Esophagus muscularis mucosa (tissue), 4 donors: ENCODE measurements at places on chromosomes 1 and 21. TPM values are rescaled to one million over a fixed set of nuclear protein-coding genes. Genes with fewer than 3 reads are reported as not detected.
A peak's percentile ranks its signal among the peaks of the same experiment; 100 is the strongest.

The IL24 gene
- total RNA-seq, result 1.7 TPM

The PKLR gene
- total RNA-seq, result not detected

The ADGRB2 gene
- 3.4 TPM for total RNA-seq

The SPRR2B gene
- not detected for total RNA-seq

The YBX1 gene
- 826 TPM for total RNA-seq

The AUNIP gene
- not detected for total RNA-seq

The PTAFR gene
- 7.4 TPM for total RNA-seq

The PDE4B gene
- 3.7 TPM for total RNA-seq

The ANKRD35 gene
- 10.4 TPM for total RNA-seq

- no peak overlapping the region for H3K27ac ChIP-seq
- no peaks in the 10 kb centered on the region for H3K27me3 ChIP-seq
- H3K4me1 ChIP-seq, result no peaks in the 10 kb centered on the region
- H3K4me3 ChIP-seq, result no peak overlapping the region
- DNase-seq, result peak; percentile 60
These were observed 98.9 kb upstream of the KCNK1 start for GRCh38 chr1:233514946-233515391.

DNA sequence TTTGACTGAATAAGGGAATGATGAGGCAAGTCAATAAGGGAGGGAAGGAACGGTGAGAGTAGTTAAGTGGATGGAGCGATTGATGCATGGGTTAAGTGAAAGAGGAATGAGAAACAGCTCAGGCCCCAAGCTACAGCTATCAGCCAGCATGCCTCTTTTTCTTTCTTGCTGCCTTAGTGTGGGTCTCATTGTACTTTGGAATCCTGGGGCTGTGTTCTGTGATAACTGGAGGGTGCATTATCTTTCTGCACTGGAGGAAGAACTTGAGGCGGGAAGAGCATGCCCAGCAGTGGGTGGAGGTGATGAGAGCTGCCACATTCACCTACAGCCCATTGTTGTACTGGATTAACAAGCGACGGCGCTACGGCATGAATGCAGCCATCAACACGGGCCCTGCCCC, 1.0 kb downstream of the TEX38 start:
- peaks cover 27% of the 10 kb centered on the region for H3K36me3 ChIP-seq
- no peaks in the 10 kb centered on the region for H3K27me3 ChIP-seq
- H3K4me3 ChIP-seq, result no peak overlapping the region
- H3K4me1 ChIP-seq, result peaks cover 5% of the 10 kb centered on the region
- no peak overlapping the region for H3K27ac ChIP-seq
- no peak for DNase-seq

DNA sequence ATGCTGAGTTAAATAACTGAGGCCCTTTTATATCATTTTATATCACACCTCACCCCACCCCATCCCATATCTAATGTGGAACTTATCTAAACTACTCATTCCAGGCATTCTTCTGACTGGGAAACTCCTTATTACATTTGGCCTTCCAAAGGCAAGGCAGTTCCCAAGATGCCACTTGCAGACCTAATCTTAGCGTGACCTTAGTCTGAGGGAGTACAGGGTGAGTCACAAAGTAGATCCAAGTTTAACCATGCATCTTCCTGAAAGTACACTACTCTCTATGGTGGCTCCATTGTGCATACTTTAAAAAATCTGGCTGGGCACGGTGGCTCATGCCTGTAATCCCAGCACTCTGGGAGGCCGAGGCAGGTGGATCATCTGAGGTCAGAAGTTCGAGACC, 353.6 kb upstream of the C1orf87 start:
- no peak for DNase-seq
- H3K4me3 ChIP-seq, result no peak overlapping the region
- no peaks in the 10 kb centered on the region for H3K36me3 ChIP-seq

DNA sequence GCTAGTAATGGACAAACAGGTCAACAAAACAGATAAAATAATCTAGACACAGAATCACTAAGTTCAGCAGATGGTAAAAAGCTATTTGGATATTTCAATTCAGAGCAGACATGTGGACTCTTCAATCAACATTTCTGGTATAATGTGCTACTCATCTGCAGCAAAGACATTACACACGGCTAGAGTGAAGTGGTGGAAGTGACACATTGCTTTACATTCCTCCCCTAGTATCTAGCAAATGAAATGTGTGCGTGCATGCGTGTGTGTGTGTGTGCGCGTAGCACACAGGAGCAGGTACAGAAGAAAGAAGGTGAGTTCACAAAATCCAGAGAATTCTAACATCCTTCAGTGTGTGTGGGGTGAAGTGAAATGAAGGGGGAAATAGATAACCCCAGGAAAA, 8.3 kb downstream of the AHCTF1 start:
- H3K27ac ChIP-seq, result no peak overlapping the region
- no peaks in the 10 kb centered on the region for H3K27me3 ChIP-seq
- H3K36me3 ChIP-seq, result peaks cover 13% of the 10 kb centered on the region
- DNase-seq, result no peak
- H3K4me3 ChIP-seq, result no peak overlapping the region

DNA sequence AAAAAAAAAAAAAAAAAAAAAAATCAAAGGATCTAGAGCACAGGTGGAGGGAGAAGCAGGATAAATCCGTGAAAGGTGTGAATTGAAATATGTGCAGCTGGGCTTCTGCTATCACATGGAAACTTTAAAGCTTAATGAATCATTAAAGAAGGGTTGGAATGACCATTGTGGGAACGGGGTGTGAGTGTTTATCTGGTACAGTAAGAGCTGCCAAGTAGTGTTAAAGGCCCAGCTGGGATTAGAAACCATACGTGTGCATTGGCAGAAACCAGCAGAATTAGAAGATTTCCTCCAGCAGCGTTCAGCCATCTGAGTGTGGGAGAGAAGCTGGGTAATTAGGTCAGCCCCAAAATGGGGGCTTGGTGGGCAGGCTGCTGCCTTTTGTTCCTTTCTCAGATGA, 13.5 kb downstream of the FALEC start:
- H3K27ac ChIP-seq, result no peak overlapping the region
- no peak overlapping the region for H3K4me3 ChIP-seq
- no peaks in the 10 kb centered on the region for H3K27me3 ChIP-seq
- H3K4me1 ChIP-seq, result peaks cover 31% of the 10 kb centered on the region
- no peaks in the 10 kb centered on the region for H3K36me3 ChIP-seq

DNA sequence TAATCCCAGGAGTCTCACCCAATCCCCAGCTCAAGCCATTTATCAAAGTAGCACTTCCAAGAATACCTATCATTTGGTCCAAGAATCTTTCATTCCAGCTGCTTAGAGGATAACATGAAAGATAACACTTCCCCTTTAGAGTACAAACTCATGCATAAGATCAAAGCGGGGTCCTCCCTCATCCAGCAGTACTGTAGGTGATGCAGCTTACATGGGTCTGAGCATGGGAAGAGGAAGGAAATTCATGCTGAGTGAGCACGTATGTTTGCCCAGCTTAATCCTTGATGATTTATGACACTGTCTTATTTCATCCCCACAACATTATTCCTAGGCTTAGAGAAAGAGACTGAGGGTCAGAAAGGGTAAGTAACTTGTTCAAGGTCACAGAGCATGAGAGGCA, 167.1 kb upstream of the GJB5 start:
- H3K4me3 ChIP-seq, result no peak overlapping the region
- H3K36me3 ChIP-seq, result no peaks in the 10 kb centered on the region
- no peaks in the 10 kb centered on the region for H3K27me3 ChIP-seq
- H3K4me1 ChIP-seq, result no peaks in the 10 kb centered on the region

GRCh38 chr1:101165532-101165931, 71.3 kb upstream of the S1PR1 start:
- H3K36me3 ChIP-seq, result no peaks in the 10 kb centered on the region
- H3K4me1 ChIP-seq, result peaks cover 19% of the 10 kb centered on the region
- no peak for DNase-seq
- H3K4me3 ChIP-seq, result no peak overlapping the region
- H3K27ac ChIP-seq, result no peak overlapping the region

DNA sequence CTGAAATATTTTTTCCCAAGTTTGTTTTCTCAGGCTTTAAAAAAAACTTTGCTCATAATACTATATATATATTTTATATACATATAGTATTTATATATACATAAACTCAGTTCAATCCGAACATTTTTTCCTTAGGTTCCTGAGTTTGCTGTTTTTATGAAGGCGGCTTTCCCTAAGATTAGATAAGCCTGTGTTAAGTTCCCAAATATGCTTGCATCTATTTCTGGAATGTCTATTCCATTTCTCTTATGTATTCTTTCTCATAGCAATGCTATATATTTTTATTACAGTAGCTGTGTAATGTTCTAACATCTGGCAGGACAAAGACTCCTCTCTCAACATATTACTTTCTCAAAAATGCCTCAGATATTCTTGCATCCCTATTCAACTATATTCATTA, 45.9 kb downstream of the ADSS2 start:
- H3K4me1 ChIP-seq, result peaks cover 20% of the 10 kb centered on the region
- H3K4me3 ChIP-seq, result no peak overlapping the region
- peaks cover 5% of the 10 kb centered on the region for H3K36me3 ChIP-seq

DNA sequence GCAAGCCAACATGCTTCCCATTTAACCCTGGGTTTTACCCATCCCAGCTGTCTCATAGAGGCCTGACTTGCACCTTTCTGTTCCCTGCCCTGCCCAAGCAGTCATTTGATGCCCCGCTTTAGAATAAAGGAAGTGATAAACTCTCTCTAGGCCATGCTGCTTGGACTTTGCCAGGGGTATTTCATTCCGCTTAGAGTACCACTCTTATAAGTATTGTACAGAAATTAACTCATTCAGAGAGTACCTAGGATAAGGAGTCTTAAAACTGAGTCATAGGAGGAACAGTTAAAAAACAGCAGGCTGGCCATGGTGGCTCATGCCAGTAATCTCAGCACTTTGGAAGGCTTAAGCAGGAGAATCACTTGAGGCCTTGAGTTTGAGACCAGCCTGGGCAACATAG, 21.0 kb upstream of the LYST start:
- no peak overlapping the region for H3K27ac ChIP-seq
- no peaks in the 10 kb centered on the region for H3K36me3 ChIP-seq
- H3K27me3 ChIP-seq, result no peaks in the 10 kb centered on the region
- DNase-seq, result no peak

- peak overlapping the region; percentile 57 for H3K4me3 ChIP-seq
- no peaks in the 10 kb centered on the region for H3K27me3 ChIP-seq
- H3K4me1 ChIP-seq, result peaks cover 100% of the 10 kb centered on the region
- H3K36me3 ChIP-seq, result no peaks in the 10 kb centered on the region
- DNase-seq, result peak; percentile 97
These were observed 21.8 kb downstream of the DHRS3 start for GRCh38 chr1:12596007-12596821.

DNA sequence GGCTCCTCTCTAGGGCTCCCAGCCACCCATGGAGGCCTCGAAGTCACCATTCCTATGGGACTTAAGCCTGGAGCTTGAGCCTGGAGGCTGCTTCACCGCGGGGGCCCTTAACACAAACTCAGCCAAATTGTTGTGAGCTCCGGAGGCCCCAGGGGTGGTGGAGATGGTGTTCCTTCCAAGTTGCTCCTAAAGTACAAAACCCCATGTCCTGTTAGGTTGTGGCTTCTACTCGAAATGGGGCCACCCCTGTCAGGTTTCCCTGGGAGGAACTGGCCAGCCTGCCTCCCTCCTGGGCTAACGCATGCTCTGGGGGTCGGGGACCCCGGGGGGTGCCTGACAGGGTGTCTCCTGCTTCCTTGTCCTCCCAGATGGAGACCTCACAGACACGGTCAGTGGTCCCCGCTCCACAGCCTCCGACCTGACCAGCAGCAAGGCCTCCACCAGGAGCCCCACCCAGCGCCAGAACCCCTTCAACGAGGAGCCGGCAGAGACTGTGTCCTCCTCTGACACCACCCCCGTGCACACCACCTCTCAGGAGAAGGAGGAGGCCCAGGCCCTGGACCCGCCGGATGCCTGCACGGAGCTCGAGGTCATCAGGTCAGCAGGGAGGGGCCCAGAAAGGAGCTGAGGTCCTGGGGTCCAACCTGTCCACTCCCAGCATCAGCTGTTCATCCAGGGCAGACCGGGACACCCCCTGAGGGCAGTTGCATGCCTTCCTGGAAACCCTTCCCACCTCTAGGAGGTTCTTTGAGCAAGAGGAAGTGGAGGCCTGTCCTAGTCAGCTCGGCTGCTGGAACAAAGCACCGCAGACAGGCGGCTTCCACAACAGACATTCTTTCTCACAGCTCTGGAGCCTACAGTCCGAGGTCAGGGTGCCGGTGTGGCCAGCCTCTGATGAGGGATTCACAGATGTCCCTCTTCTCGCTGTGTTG, 10.8 kb upstream of the SLC25A34 start:
- no peak for DNase-seq
- peaks cover 100% of the 10 kb centered on the region for H3K36me3 ChIP-seq
- peaks cover 8% of the 10 kb centered on the region for H3K4me1 ChIP-seq
- H3K27ac ChIP-seq, result no peak overlapping the region
- H3K4me3 ChIP-seq, result no peak overlapping the region
- no peaks in the 10 kb centered on the region for H3K27me3 ChIP-seq

DNA sequence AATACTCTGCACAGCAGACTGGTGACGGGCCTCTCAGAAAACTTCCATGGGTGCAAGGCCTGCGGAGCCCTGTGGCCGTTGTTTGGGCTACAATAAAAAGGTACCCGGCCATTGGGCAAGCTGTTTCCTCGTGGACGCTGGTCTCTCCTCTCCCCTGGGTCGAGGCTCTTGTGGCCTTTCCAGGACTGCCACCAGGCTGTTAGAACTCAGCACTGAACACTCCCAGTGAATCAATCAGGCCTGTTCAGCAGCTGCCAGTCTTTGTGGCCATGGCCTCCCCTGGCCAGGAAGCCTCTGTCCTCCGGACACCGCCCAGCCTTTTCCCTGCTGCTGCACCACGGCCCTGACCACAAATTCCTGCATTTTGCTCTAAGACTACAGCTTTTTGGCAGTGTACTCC, 33.0 kb upstream of the ACTRT2 start:
- DNase-seq, result no peak
- H3K4me3 ChIP-seq, result no peak overlapping the region
- H3K36me3 ChIP-seq, result no peaks in the 10 kb centered on the region

DNA sequence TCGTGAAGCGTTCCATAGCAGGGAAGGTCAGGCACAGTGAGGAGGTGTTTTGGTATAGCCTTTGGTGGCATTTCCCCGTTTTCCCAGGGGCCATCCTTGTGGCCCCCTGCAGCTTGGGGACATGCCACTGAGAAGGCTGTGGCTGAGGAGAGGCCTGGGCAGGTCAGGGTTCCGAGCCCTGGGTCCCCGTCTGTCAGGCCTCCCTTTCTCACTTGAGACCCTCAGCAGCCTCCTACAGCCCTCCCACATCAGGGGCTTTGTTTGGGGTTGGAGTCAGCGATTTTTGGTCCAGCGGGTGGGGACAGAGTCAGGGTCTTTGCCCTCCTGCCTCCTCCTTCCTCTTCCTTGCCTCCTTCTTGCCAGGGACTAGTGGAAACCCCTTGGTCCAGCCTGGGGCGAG, 22.2 kb downstream of the LDLRAP1 start:
- no peak for DNase-seq
- no peak overlapping the region for H3K4me3 ChIP-seq
- peaks cover 74% of the 10 kb centered on the region for H3K4me1 ChIP-seq
- H3K27me3 ChIP-seq, result no peaks in the 10 kb centered on the region
- peak overlapping the region; percentile 91 for H3K27ac ChIP-seq
